ENCODE measurements at places on chromosomes 5 and 9.

DNA sequence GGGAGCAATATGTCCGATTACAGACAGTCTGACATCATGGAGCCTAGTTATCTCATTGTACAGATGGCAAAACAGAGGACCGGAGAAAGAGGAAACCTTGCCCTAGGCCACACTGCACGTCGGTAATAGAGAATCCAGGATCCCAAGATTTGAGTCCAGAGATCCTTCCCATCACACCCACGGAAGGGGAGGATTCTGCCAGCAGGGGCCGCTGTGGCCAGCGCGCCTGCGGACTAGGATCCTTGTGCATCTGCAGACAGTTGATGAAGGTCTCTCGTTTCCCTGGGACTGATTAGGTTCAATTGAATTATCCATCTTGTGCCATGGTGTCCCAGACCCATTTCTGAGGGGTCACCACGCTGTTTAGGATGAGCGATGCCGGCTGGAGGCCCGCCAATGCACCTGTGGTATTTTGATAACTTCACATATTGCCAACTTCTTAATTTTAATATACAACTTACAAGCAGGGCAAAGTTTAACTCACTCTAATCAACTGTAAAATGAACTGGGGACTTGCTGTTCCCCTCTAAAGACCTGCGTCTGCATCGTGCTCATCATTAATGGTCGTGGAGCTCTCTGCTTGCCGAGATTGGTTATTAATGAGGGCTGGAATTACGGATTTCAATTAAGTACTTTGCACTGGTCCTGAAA, 592.7 kb upstream of the BRINP1 start:
- DNase-seq, result no peak

GRCh38 chr9:89461265-89461664, 36.6 kb downstream of the SEMA4D start:
- no peak for DNase-seq

GRCh38 chr9:93533863-93534262, 42.5 kb upstream of the PHF2 start:
- DNase-seq, result no peak

- DNase-seq, result no peak
These were observed 1.7 kb downstream of the ITGA1 start for GRCh38 chr5:52789378-52789777.

- no peak for DNase-seq
These were observed 56.7 kb downstream of the DAPK1 start for GRCh38 chr9:87554171-87554910.

DNA sequence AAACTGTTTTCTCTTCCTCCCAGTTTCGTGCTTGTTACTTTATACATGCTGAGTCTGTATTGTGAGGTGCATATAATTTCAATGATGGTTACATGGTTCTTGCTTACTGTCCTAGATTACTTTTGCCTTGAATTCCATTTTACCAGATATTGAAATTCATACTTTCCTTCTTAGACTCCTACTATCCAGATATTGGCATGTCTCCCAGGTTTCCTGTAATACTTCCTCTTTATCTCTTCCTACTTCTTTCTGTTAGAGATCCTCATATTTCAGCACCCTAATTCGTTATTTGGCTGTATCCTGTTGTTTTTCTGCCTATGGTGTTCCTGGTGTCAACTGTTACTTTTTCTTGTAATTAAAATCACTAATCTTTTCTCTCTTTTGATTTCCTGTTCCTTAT, 522.1 kb downstream of the CCDC171 start:
- DNase-seq, result no peak

DNA sequence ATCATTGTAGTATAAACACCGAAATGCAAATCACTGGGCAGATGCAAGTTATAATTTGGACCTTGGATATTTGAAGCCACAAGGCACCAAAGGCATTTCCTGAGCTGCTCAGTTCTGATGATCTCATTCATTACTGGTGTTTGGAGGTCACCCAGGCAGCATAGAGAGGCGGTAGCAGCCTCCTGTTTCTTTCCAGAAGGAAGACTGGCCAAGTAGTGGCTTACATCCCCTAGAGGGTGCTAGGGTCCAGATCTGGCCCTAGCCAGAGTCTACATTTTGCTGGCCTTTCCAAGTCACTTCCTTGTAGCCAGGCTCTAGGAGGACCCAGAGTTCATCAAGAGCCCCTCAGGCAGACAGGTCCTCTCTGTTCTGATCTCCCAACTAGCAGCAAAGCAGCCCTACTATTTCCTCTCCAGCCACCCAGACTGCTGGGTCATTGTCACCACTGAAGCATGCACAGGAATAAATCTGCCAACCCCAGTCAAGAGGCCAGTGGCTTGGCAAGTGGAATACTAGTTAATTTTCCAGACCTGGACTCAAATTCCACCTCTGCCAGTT, 33.4 kb upstream of the TTC1 start:
- DNase-seq, result no peak

DNA sequence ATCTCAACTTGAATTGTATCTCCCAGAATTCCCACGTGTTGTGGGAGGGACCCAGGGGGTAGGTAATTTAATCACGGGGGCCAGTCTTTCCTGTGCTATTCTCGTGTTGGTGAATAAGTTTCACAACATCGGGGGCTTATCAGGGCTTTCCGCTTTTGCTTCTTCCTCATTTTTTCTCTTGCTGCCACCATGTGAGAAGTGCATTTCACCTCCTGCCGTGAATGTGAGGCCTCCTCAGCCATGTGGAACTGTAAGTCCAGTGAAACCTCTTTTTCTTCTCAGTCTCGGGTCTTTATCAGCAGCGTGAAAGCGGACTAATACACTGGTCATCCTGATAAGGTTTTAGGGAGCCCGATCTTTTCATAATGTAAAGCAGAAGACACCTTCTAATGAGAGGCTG, 687.0 kb upstream of the FTMT start:
- DNase-seq, result peak; percentile 3

DNA sequence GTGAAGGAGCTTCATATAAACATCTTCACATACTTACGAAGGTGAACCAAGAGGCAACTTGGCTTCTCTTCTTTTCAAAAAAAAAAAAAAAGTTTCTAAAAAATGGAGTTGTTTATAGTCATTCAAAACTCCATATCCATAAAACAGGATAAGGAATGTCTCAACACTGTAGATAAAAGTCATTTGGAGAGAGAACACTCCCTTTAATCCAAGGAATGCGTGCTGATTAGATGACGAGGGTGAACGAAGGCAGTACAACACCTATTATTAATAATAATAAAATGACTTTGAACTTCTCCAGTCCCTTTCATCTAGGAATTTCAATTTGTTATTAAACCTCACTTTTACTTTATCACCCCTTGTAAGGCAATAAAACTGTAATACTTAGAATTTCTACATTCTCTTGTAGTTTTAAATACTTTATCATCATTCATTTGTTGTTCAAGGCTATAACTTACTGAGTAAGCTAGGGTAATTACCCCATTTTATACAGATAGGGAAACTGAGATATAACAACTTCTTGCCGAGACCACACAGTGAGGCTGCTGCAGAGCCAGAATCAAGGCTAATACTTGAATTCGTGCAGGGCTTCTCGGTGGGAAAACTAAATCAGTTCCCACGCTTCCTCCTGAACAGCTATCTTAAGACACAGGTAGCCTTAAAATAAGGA, 377.1 kb downstream of the EFNA5 start:
- DNase-seq, result no peak

GRCh38 chr9:123150708-123151503, 117.4 kb downstream of the GPR21 start:
- no peak for DNase-seq

GRCh38 chr9:116452634-116453033, 234.5 kb upstream of the TRIM32 start:
- no peak for DNase-seq

DNA sequence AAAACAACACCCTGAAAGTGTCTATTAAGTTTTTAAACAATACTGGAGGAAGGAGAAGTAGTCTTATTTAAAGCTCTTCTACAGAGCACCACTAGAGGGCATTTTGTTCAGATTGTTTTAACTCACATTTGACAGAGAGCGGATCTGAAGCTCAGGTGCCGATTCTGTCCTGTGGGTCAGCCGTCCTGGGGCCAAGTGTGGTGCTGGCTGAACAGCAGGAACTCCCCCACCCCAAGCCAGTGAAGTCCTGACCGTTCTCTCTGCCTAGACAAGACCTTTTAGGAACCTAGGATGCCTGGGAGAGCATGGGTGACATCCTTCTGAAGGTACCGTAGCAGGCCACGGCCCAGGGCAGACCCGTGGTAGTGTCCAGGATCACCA, 3.9 kb downstream of the EXOC3 start:
- peak; percentile 35 for DNase-seq

DNA sequence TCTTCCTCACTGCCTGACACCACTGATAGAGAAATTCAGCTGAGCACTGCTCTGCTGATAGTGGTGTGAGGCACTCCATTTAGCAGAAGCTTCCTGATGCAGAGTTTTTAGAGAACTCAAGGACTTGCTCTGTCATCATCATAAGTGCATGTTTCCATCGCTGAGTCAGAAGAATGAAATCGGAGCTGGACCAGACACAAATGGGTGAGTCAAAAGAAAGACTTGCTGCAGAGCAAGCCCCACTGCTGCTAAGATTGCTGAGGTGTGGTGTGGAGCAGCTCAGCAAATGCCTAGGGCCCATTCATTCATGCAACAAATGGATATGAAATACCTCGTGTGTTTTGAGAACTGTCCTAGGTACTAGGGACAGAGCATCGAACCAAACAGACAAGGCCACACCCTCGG, 410.2 kb upstream of the SLC30A5 start:
- DNase-seq, result no peak

DNA sequence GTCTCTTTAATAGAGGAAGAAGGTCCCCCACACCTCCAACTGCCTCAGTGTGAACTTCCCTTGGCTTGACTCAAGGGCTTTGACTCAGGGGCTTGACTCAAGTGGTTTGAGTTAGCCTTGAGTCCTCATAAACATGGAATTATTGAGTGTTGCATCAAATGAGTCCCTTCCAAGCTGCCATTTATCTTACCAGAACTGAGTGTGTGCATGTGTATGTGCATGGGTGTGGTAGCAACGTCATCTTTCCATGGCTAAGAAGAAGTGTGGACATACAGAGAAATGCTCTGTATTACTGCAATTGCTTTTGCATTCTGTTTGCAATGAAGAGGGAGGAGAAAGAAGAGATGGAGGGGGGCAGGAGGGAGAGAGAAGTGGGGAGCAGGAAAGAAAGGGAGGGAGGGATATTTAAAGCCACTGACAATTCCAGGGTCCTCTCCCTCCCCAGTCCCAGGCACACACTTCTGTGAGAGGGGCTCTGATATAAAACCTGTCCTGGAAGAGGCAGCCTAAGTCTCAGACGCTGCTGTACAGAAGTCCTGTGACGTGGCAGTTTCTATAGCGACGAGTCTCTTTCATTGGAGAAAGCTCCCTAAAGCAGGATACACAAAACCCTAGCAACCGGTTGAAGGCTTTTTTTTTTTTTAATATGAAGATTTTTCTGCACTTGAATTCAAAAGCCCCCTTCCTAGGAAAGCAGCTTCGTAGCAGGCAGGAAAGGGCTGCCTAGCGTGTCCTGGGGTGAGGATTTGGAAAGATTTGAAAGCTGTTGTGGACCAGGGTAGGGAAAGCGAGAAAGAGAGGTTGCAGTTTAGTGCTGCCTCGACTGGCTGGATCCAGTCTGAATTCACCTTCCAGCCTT, 93.3 kb upstream of the MAP1B start:
- no peak for DNase-seq

DNA sequence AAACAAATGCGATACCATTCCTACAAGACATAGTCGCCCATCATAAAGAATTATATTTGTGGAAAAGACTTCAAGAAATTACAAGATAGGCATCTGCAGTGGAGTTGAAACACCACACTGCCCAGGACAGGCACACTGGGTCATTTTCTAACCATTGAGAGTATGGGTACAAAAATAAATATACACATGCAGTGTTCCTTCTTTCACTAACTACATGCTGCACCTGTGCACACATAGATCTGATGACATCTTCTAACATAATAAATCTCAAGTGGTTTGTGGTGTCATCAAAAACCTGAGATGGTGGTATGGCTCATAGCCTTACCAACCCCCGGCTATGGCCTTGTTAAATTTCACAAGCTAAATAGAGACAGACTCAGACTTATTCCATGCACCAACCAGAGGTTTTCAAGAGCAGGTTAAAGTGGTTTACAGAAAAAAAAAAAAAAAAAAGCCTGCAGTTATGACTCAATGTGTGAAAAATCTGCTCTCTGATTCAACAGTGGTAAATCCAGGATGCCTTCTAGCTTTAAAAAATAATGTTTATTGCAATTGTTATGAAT, 12.4 kb upstream of the NFIB start:
- DNase-seq, result no peak

- no peak for DNase-seq
These were observed 59.1 kb downstream of the PJA2 start for GRCh38 chr5:109350537-109351270.

Measured in HL-60 (cell line).